Head of caudate nucleus (tissue), 42 donors: ENCODE measurements at places on chromosomes 13 and 19.

- no peak for DNase-seq
Measured at GRCh38 chr19:18961767-18962620, 21.0 kb upstream of the HOMER3 start.

DNA sequence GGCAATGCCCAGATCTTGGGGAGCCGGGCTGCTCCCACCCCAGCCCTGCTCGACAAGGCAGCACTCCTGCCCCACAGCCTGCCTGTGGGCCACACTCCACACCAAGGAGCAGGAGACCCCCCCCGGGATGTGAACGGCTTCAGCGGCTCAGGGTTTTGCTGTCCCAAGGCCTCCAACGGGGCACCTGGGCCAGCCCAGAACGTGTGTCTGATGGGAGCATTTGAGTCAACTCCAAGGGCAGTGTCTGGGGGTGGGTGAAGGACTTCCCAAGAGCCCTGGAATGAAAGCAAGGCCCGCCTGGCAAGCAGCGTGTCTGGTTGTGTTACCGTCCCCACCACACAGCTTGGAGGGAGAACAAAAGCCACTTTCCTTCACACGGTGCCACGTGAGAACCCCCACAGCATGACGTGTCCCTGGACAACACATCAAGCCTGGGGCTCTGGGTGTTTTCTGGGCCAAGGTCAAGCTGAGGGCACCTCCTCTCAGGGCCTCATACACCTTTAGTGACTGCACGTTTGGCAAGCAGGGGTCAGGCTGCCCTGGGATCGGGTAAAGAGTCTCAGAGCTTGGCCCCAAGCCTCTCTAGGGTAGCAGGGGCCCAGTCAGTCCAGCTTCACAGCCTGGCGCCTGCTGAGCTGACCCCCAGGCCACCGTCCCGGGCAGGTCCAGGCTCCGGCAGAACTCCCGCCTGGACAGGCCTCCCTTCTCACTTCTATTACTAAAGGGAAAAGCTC, 6.0 kb downstream of the C13orf46 start:
- peak; percentile 1 for DNase-seq

GRCh38 chr19:38656171-38656981, 8.9 kb downstream of the ACTN4 start:
- peak; percentile 49 for DNase-seq

- peak; percentile 99 for DNase-seq
Measured at GRCh38 chr19:5719961-5720790, at the start of the genes CATSPERD and LONP1. CATSPERD (plus strand) TSS chr19:5720637; CDS start chr19:5720738, 101 bp downstream. LONP1 (minus strand) TSS chr19:5720146; CDS start chr19:5720132, 14 bp downstream.

DNA sequence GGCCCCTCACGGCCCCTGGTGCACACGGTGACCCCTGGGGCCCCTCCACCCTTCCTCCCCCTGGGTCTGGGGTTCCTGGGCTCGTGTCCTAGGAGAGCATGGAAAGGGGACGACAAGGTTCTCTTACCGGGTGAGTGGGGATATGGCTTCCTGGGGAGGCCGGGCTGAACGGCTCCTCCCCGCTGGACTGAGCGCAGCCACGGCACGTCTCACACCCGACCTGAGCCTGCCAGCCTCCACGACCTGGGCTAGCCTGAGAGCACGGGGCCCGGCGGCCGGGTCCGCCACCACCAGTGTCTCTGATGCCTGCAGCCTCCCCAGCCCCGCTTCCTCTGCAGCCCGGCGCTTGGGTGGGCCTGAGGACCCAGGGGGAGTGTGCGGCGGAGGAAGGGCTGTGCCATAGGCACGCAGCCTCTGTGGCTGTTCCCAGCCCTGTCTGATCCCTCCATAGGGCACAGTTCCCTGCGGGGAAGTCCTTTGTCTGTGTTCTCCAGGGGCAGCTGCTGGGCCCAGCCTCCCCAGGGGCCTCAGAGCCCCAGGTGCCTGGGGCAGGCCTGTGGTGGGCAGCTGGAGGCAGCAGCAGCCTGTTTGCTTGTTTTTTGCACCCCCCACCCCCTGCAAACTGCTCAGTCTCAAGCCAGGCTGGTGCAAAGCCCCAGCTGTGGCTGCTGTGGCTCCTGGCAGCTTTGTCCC, 15.0 kb downstream of the PLIN4 start:
- DNase-seq: no peak

DNA sequence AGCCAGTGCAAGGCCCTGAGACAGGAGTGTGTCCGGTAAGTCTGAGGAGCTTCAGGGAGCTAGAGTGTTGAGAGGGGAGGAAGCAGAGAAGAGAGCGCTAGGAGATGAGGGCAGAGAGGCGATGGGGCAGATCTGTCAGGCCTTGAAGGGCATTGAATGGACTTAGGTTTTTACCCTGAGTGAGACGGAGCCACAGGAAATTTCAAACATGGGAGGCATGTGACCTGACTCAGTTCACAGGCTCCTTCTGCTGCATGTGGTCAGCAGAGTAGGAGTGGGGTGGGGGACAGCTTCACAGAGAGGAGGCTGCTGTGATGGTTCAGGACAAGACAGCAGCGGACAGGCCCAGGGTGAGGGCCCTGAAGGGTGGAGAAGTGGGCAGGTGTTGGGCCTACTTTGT, 2.5 kb upstream of the FAM98C start:
- DNase-seq: no peak

- no peak for DNase-seq
Measured at GRCh38 chr13:52899206-52899605, 50.8 kb upstream of the PCDH8 start.

- no peak for DNase-seq
Measured at GRCh38 chr19:6482343-6482686, 728 bp upstream of the DENND1C start.

- DNase-seq: no peak
Measured at GRCh38 chr19:17579661-17580244, 24.3 kb downstream of the COLGALT1 start.

- no peak for DNase-seq
Measured at GRCh38 chr19:18261474-18261873, 12.8 kb downstream of the IQCN start.

DNA sequence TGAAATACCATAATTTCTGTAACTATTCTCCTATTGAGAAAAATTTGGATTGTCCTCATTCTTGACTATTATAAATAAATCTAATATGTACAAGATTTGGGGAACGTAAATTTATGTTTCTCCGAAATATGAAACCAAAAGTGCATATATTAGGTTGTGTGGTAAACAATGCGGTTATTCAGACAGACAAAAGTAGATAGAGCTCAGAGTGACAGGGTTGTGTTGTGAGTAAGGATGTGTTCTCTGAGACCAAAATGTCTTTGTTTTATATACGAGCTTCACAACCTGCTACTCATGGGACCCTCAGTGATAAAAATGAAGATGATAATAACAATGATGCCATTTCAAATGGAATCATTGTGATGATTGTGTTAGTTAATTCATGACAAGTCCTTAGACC, 796.3 kb upstream of the SLC10A2 start:
- no peak for DNase-seq

- DNase-seq: no peak
Measured at GRCh38 chr19:47589824-47590223, 16.9 kb upstream of the ZNF541 start.

GRCh38 chr19:11479898-11480714, 740 bp downstream of the ELAVL3 start:
- peak; percentile 10 for DNase-seq

GRCh38 chr13:36282821-36283432, 14.7 kb downstream of the CCDC169 start:
- no peak for DNase-seq

GRCh38 chr13:100088644-100089464, at the start of gene PCCA:
PCCA (plus strand) TSS chr13:100089093; CDS start chr13:100089121, 28 bp downstream.
- peak; percentile 93 for DNase-seq

DNA sequence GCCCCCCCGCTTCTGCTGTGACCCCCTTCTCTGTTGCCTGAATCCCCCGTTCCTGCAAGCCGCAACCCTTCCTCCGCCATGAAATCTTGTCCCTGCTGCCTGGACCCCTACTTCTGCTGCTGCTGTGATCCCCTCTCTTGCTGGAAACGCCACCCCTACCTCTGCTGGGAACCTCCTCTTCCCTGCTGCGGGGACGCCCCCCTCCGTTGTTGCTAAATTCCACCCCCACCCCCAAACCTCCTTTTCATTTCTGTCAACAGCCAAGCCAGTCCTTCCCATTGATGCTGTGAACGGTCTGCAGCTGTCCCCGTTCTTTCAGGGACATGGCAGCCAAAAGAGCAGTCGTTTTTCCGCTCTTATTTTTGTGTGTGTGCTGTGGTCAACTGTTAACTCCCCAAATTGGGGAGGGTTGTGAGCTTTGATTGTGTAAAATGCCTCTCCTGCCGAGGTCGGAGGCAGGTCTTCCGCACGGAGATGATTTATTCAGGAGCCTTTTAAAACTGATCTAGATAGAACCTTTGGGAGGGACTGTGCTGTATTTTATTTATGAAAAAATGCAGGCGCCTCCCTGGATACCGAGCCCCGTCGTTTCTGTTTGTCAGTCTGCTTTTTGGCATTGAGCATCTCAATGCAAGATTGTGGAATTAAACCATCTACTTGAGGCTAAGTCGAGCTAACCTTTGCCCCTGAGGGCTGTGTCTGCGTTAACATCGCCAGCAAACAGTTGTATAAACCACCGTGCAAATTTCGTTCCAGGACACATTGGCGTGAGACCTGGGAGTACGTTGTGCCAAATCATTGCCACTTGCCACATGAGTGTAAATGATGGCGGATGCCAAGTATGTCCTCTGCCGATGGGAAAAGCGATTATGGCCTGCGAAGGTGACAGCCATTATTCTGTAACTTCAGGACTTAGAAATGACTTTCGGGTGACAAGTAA, 27.9 kb upstream of the NDUFS7 start:
- peak; percentile 40 for DNase-seq

GRCh38 chr19:1468274-1468820, 10.7 kb downstream of the C19orf25 start:
- no peak for DNase-seq
